ENCODE measurements at places on chromosomes 4 and X.

- no peak for DNase-seq
Observed at GRCh38 chrX:2346158-2346557, 154.6 kb downstream of the DHRSX start.

- no peak for DNase-seq
Observed at GRCh38 chrX:10747975-10748374, 127.6 kb upstream of the MID1 start.

- no peak for DNase-seq
Observed at GRCh38 chr4:61143461-61143860, 56.7 kb upstream of the ADGRL3 start.

DNA sequence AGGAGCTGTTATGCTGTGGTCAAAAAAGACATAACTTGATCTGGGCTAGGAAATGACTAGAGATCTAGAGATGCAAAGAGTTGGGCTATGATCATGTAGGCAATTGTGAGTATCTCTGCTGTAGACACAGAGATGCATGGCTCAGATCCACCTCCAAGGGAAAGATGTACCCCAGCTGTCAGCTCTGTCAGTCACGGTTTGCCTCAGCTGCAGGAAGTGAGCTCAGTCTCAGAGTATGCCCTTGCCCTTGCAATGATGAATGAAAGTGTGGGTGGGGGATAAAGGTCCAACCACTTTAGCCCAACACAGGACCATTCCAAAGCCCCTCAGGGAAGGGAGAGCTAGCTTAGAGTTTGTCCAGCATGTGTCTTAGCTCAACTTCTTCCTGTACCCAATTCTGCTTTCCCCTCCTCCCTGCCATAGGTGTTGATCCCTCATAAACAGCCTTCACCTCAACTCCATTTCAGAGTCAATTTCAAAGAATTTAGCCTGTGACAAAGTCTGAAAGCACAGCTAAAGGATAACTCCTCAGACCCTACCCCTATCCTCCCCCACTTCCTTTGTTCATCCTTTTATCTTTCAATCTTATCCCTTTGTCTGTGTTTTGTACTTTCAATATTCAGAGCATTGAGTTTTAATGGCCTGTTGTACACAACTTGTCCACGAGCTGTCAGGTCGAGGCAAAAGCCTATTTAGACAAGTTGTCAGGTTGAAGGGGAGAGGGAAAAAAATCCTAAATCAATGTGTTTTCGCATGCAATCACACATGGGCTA lies 90.6 kb downstream of the MID1IP1 start:
- no peak for DNase-seq

DNA sequence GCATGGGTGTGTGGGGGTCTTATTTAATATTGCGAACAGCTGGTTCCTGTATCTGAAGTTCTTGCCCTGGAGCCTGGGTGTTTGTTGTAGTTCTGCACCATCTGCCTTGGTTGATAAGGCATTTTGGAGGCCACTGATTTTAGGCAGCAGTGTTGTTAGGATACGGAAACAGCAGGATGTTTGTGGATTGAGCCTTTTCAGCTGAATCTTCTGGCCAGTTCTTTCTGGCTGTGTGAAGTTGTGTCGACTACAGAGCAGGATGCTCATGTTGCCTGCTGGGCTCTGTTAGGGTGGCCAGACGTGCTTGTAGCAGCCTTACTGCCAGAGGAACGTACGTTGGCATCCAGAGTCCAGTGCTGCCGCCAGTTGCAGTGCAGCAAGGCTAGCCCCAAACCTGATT lies 134.2 kb downstream of the PTTG2 start:
- no peak for DNase-seq

DNA sequence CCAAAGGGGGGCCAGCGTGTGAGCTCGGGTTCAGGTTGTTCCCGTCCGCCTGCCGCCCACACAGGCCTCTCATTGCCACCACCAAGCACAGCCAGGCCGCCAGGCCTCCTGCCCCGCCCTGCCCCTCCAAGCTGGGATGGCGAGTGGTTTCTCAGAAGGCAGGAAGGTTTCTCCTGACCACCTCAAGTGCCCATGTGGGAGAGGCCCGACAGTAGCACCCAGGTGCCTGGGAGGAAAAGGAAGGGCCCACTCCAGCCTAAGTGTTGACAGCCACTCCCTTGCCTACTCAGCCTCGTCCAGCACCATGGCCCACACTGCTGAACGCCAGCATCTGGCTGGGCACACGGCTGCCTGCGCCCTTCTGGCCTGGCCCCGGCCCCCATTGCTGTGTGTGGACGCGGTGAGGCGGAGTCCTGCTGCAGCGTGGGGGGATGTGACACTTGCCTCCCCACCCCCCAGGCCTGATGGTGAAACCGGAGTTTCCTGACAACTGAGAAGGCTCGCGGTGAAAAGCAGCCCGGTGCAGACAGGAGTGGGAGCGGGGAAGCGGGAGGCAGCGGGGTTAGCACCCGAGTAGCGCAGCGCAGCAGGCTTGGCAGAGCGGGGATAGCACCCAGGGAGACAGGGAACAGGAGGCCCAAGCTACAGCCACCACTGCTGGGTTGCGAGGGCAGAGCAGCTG lies 19.2 kb downstream of the FLNA start:
- DNase-seq: no peak

DNA sequence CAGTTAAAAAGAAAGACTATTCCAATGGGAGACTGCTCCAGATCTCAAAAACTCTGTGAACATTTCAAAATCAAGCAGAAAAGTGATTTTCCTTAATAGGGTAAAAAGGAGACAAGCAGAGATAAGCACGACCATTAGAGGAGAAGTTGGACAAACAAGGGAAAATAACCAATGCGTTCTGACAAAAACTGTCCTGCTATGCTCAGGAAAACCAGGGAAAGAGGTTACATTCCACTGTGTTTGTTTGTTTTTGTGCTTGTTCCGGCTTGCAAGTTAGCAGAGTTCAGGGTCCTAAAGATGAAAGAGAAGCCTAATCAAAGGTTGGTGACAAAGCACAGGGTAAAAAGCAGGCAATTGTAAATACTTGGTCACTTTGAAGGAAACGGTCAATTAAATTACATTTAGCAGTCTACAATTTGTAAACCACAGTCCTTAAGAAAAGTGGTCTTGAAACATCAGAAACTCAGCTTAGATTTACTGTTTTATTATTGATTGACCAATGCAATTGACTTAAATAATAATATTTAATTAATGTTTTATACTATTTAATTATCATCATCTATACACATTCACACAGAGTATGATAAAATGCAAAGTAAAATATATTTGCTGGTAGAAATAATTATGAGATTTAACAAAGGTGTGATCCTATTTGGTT lies 186.2 kb upstream of the CPXCR1 start:
- no peak for DNase-seq

- DNase-seq: no peak
Observed at GRCh38 chrX:95893636-95894035, 791.0 kb upstream of the DIAPH2 start.

- no peak for DNase-seq
Observed at GRCh38 chr4:122305853-122306252, 73.0 kb upstream of the ADAD1 start.

DNA sequence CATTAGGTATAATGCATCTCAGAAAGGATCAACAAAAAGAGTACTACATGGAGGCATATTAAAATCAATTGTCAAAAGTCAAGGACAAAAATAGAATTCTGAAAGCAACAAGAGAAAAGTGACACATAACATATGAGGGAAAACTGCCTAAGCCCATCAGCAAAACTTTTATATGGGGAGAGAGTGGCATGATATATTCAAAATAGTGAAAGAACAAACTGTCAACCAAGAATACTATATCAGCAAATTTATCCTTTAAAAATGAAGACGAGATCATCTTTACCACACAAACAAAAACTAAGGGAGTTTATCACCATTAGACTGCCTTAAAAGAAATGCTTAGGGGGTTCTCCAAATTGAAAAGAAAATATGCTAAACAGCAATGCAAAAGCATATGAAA lies 86.4 kb upstream of the CHRDL1 start:
- no peak for DNase-seq

DNA sequence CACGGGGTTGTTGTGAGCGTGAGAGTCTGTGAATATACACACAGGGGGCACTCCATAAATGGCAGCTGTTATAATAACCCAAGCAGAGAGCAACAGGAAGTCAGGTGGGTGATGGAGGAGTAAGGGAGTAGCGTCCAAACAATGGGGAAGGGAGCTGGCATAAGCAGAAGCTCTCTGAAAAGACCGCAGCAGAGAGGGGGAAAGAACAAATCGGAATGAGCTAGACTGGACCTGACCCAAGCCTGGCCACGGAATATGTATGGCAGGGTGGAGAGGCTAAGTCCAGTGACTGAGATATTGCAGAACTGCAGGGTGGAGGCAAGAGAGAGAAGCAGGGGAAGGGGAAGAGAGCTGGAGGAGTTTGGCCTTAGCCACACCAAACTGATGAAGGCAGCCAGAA lies 6.5 kb upstream of the GJB1 start:
- peak; percentile 88 for DNase-seq

- no peak for DNase-seq
Observed at GRCh38 chr4:57410331-57411052, 300.3 kb upstream of the IGFBP7 start.

DNA sequence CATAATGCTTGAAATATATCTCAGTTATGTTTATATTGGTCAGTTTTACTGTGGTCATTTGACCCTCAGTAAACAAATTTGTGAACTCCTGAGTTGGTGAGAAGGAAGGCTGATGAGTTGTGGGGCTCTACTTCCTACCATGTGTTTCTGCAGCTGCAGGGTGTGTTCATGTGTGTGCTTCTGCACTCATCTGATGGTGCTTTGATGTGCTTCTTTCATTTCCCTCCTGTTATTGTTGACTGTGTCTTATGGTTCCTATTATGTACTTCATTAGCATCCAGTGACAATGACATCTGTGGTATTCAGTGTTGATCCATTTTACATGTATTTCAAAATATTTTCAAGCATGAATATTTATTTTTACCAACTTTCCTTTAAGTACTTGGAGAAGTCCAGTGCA lies 46.5 kb downstream of the XAGE2 start:
- DNase-seq: no peak

DNA sequence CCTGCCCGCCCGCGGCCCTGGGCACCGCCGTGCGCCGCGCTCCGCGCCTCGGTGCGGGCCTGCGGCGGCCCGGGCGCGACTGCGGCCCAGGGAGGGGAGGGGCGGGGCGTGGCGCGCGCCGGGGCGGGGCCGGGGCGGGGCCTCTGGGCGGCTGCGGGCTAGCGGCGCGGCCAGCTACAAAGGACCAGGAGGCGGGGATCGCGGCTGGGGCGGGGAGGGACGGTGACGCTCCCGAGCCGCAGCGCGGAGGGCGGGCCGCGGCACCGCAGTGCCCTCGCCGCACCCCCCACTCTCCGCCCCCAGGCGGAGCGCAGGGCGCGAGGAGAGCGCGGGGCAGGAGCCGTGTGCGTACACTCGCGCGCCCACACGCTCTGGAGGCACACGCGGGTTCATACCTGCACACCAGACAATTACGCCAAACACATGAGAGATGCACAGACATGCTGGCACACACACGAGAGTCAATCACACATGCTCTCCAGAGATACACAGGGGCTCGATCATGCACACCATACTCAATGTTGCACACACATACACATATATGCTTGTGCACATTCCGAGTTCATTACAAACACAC lies at the start of gene CRMP1:
CRMP1 (minus strand) TSS at position 83 of the 577 bp plus-strand sequence. CDS start 117 bp downstream, outside the sequence.
- peak; percentile 83 for DNase-seq

- DNase-seq: no peak
Observed at GRCh38 chrX:16215660-16216059, 48.4 kb downstream of the MAGEB17 start.

DNA sequence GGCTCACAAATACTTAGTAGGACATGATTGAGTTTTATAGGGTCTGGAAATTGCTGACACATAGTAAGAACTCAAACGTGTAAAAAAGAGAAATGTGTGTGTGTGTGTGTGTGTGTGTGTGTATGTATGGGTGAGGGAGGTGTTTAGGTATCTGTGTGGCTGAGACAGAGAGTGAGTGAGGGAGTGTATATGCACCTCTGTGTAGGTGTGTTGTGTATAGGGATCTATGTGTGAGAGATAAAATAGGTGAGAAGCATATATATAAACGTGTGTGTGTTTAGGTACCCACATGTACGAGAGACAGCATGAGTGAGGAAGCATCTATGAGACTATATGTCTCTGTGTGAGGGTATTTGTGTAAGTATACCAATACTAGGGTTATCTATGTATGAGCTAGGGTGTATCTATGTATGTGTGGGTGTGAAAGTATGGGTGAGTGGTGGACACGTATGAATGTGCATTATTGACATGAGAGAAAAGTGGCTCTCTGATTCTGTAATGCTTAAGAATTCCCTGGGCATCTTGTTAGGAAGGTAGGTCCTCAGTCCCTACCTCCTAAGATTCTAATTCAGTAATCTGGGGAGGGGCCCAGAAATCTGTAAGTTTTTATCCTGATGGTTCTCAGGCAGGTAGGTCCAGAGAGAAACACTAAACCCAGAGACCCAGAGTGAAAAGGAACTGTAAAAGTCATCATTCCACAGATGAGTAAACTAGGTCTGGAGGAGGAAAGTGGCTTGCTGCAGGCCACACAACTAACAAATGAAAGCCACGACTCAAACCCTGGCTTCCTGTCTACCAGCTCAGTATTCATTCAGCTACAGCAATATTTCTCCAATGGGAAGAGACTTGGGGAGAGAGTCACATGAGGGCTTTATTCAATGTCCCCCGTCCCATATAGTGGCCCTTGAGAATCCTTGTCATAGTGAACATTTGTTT lies 237.0 kb downstream of the IDS start:
- no peak for DNase-seq

- DNase-seq: no peak
Observed at GRCh38 chr4:185359767-185360446, 35.8 kb downstream of the LRP2BP start.

DNA sequence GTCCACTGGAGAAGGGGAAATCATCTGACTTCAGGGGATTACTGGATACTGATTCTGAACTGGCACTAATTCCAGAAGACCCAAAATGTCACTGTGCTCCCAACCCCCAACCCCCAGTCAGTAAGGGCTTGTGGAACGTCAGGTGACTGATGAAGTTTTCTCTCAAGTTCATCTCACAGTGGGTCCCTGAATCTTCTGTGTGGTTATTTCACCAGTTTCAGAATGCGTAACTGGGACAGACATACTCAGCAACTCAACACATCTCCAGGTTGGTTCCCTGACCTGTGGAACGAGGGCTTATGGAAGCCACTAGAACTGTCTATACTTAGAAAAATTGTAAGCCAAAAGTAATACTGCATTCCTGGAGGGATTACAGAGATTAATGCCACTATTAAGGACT lies 45.3 kb downstream of the DDX60L start:
- DNase-seq: no peak

GRCh38 chrX:125288343-125288742 lies 31.3 kb upstream of the TEX13C start:
- no peak for DNase-seq

- no peak for DNase-seq
Observed at GRCh38 chr4:26842911-26843310, 17.7 kb upstream of the STIM2 start.

DNA sequence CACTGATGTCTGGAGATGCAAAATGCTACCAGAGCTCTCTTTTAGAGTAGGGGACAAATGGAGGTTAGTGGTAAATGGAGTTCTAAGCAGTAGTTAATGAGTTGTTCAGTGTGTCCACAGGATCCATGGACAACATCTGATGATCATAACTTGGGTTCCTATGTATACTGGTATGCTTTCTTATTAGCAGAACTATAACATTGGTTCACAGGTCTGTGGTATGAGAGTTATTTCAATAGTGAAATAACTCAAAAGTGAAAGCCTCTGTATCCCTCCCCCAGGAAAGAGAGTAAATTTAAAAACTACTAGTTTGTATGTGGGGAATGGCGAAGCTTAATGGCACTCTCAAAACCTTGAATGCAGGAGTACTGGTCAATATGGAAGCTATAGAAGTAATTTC lies 363.5 kb upstream of the EMCN start:
- no peak for DNase-seq
